A673 (cell line): ENCODE measurements at places on chromosomes 1 and 21. TPM values are rescaled to one million over a fixed set of nuclear protein-coding genes. Genes with fewer than 3 reads are reported as not detected.

The LMOD1 gene
- 0.20 TPM in 1 of 2 replicates, not detected in the other for total RNA-seq

The RPS27 gene
- 1,464 and 1,548 TPM in 2 replicates for total RNA-seq

GRCh38 chr1:69504730-69505252 is 62.9 kb upstream of the LRRC7 start:
- DNase-seq: no peak

DNA sequence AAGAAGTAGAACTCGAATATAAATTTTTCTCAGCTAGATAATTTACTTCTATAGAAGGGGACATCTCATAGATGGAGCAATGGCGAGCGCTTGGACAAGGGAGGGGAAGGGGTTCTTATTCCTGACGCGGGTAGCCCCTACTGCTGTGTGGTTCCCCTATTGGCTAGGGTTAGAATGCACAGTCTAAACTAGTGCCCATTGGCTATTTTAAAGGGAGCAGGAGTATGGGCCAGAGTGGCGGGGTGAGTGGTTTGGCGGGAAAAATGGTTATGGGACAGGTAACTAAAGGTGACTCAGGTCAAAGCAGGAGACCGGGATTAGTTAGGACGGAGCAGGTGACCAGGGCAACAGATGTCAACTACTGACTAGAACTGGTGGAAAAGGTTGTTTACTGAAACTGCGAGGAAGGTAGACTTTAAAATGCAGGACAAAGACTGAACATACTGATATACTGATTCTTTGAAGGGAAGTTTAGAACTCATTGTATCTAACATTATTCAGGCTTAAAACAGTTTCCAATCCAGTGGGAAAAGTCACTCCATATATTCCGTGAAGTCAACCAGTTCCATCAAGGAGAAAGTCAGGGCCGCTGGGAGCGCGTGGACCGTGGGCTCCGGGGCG is 940 bp upstream of the ATAD3A start:
- peak; percentile 37 for DNase-seq
